Epithelial cell of umbilical artery (primary cell): ENCODE measurements at places on chromosomes 5 and 9. TPM values are rescaled to one million over a fixed set of nuclear protein-coding genes. Genes with fewer than 3 reads are reported as not detected.

The SPATA9 gene
- total RNA-seq = under 0.01 TPM in 1 of 2 replicates, not detected in the other

The DRD1 gene
- total RNA-seq = not detected in 2 replicates

The ARID3C gene
- total RNA-seq = under 0.01 and 0.30 TPM in 2 replicates

The PCDHA4 gene
- total RNA-seq = 0.32 and 0.61 TPM in 2 replicates

The LMX1B gene
- not detected in 2 replicates for total RNA-seq

The IL4 gene
- total RNA-seq = not detected in 2 replicates

The DMGDH gene
- total RNA-seq = 0.30 and 0.32 TPM in 2 replicates

The SPINK7 gene
- total RNA-seq = not detected in 2 replicates

The GPR151 gene
- total RNA-seq = not detected in 2 replicates

The IL33 gene
- total RNA-seq = 72.0 and 78.3 TPM in 2 replicates

The FIBCD1 gene
- under 0.01 and 0.46 TPM in 2 replicates for total RNA-seq

The KCNT1 gene
- not detected in 2 replicates for total RNA-seq

The INSL6 gene
- not detected in 2 replicates for total RNA-seq

The LHX3 gene
- total RNA-seq = not detected in 2 replicates

The PCDHB14 gene
- 0.61 and 0.65 TPM in 2 replicates for total RNA-seq

The TMEM215 gene
- not detected in 2 replicates for total RNA-seq

The TMEM252 gene
- not detected in 2 replicates for total RNA-seq

The CTSV gene
- 1.6 and 2.0 TPM in 2 replicates for total RNA-seq

The MAMDC2 gene
- 6.5 and 15.7 TPM in 2 replicates for total RNA-seq

The IL7R gene
- total RNA-seq = 1.3 and 5.5 TPM in 2 replicates

The GAS1 gene
- 0.65 and 0.76 TPM in 2 replicates for total RNA-seq

The FRMPD1 gene
- total RNA-seq = not detected in 2 replicates

The C9 gene
- total RNA-seq = not detected in 2 replicates

The FGF18 gene
- not detected in 2 replicates for total RNA-seq

The MARVELD2 gene
- total RNA-seq = 2.9 and 4.0 TPM in 2 replicates

The ANKRD31 gene
- not detected in 2 replicates for total RNA-seq

The ZMYND19 gene
- 25.4 and 25.7 TPM in 2 replicates for total RNA-seq

The GRXCR2 gene
- total RNA-seq = not detected in 2 replicates

The DBH gene
- not detected in 2 replicates for total RNA-seq

The SNX18 gene
- total RNA-seq = 36.4 and 73.7 TPM in 2 replicates

The C5orf52 gene
- not detected in 2 replicates for total RNA-seq

The INSL4 gene
- not detected in 2 replicates for total RNA-seq

The PGGT1B gene
- total RNA-seq = 13.0 and 35.6 TPM in 2 replicates

The GLRA1 gene
- total RNA-seq = not detected in 2 replicates

The GCNT1 gene
- 8.1 and 55.2 TPM in 2 replicates for total RNA-seq

The CDKN2B-AS1 gene
- 1.1 and 2.3 TPM in 2 replicates for total RNA-seq

The IFNA21 gene
- not detected in 2 replicates for total RNA-seq

The KLHL3 gene
- 5.5 and 9.1 TPM in 2 replicates for total RNA-seq

The APBA1 gene
- 0.91 and 1.6 TPM in 2 replicates for total RNA-seq

The PAEP gene
- not detected in 2 replicates for total RNA-seq

The GGTA1 gene
- 0.32 TPM in 1 of 2 replicates, not detected in the other for total RNA-seq

The UHRF2 gene
- total RNA-seq = 106 and 133 TPM in 2 replicates

The NTNG2 gene
- under 0.01 TPM in 2 replicates for total RNA-seq

The ZNF300 gene
- total RNA-seq = 4.2 and 8.4 TPM in 2 replicates

The ENTREP1 gene
- total RNA-seq = 1.6 and 3.0 TPM in 2 replicates

The GZMA gene
- total RNA-seq = 0.65 TPM in 1 of 2 replicates, not detected in the other

The PCA3 gene
- under 0.01 and 0.30 TPM in 2 replicates for total RNA-seq

The CD74 gene
- total RNA-seq = 0.65 and 1.2 TPM in 2 replicates

The ERCC8 gene
- 16.7 and 25.0 TPM in 2 replicates for total RNA-seq
